ENCODE measurements at places on chromosomes 12 and 14.

DNA sequence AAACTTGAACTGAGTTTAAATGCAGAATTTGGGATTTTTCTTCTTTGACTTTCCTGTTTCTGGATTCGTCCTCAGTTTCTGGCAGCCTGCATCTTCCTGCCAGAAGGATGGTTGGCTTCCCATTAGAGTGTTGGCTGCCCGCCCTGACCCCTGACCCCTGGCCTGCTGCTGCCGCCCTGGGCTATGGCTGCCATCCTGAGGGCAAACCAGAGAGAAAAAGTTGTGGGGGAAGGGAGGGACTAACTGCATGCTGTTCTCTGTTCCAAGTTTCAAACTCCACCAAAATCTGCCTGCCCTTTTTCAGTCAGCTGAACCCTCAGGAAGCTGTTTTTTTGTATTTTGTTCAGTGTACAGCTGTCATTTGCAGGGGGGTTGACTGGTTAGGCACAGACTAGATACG lies 48.4 kb downstream of the FNTB start:
- no peak for DNase-seq

GRCh38 chr12:66058554-66058953 lies 72.0 kb downstream of the LLPH start:
- no peak for DNase-seq

GRCh38 chr12:43381879-43382278 lies 170.1 kb downstream of the ADAMTS20 start:
- DNase-seq, result no peak

DNA sequence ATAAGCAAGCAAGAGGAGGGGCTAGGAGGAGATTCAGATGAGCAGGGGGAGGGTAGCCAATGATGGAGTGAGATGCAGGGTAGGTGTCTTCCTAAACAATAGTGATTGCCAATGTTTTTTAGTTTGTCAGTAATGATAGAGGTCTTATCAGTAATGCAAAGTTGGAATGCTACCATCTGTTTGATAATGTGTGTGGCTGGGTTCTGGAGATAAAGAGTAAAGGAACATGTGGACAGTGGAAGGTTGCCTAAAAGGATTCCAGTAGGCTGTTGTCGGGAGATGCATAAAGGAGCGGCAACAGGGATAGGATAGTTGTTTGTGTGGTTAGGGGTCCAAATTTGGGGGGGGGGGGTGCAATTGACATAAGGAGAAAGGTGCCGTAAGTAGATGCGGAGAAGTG lies 52.5 kb downstream of the TESPA1 start:
- no peak for DNase-seq

GRCh38 chr12:66258011-66258410 lies 44.3 kb upstream of the HELB start:
- DNase-seq, result no peak

DNA sequence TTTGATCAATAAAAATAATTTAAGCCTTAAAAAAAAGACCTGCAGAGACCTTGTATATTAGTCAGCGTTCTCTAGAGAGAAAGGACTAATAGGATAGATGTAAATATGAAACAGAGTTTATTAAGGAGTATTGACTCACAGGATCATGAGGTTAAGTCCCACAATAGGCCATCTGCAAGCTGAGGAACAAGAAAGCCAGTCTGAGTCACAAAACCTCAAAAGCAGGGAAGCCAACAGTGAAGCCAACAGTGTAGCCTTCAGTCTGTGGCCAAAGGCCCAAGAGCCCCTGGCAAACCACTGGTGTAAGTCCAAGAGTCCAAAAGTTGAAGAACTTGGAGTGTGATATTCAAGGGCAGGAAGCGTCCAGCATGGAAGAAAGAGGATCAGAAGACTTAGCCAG lies 66.3 kb downstream of the TBX5 start:
- DNase-seq, result no peak

GRCh38 chr12:122227341-122227740 lies 1.5 kb upstream of the DIABLO start:
- DNase-seq, result no peak

- no peak for DNase-seq
Measured at GRCh38 chr12:39541471-39541870, 78.1 kb downstream of the ABCD2 start.

GRCh38 chr12:106085213-106085612 lies 53.5 kb downstream of the NUAK1 start:
- DNase-seq, result no peak

DNA sequence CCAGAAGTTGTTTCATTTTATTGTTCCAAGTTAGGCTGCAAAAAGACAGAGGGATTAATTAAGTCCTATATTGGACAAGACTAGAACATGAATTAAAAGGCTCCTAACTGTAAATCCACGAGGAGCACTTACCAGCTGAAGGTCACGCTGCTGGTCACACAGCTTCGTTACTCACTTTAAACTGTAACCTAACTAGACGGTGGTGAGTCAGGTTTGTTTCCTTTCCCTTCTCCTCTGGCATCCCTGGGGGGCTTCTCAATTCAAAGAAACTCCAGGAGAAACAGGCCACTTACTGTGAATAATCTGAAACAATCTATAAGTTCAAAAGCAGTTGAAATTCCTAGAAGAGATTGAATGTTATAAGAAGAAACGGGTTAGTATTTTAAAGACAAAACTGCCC lies 331.4 kb downstream of the BCAT1 start:
- DNase-seq, result no peak

- DNase-seq, result no peak
Measured at GRCh38 chr14:52365071-52365470, 51.0 kb downstream of the PTGER2 start.

DNA sequence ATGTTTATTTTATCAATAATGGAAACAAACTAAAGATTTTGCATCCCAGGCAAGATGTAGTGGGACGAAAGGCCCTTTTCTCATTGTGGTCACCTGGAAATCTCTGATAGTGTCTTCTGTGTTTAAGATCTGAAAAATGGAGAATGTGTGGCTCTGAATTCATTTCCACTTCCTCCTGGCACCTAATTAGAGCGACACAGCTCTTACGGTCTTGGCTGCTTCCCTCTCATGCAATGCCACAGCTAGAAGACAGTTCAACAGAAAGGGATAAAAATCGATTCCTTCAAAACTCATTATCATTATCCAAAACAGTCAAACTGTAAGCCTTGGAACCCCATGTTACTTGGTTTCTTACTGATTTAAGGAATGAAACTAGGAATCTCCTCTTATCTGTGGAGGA lies 9.3 kb downstream of the ST8SIA1 start:
- DNase-seq, result no peak

DNA sequence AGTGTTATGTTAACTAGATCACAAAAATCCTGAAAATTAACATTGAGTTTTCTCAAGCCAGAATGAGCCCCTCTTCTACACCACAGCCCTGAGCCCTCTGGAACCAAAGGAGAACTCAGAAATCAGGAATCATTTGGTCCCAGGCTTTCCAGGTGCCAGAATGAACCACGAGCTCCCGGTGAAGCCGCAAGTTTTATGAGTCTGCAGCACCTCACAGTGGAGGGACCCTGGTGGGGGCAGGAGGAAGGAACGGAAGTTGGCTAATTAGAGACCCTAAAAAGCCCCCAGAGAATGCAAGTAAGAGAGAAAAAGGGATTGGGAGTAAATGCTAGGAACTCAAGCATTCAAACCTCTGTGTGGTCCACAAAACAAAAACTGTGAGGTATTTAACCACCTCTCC lies 52.9 kb upstream of the BCL2L14 start:
- DNase-seq, result no peak

DNA sequence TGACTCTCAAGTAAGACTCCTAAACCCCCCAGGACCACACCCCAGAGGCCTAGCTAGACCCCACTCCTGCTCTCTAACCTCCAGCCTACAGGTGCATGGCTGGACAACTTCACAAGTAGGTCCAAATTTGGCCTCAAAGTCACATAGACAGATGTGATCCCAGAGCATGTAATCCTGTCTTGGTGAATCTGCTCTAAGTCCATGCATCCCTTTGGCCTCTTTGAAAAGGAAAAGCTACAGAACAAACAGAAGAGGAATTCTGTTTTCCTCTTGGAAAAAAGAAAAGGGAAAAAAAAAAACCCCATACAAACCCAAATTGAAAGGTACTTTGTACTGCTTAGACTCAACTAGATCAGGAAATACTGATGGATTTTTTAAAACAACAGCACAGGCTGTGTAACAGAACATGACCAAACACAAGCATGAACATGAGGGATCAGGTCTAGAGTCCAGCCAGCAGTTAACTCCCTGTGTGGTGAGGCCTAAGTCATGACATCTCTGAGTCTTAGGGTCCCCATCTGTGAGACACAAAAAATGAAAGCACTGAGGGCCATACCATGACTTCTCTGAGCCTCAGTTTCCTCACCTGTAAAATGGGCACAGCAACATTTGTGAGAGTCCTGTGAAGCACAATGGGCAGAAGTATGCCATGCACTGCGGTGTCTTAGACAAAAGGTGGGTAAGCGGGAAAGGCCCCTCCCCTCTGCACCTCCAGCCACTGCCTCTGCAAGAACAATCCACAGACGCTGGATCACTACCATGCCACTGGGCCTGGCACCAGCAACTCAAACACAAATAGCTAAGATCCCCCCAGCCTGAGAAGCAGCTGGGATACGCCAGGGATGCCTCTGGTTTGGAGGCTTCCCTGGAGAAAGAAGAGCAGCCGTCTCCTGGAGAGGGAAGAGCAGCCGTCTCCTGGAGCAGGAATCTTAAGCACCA lies 9.9 kb downstream of the PITPNM2 start:
- DNase-seq, result no peak

- no peak for DNase-seq
Measured at GRCh38 chr12:1380171-1380851, 214.1 kb downstream of the FBXL14 start.

DNA sequence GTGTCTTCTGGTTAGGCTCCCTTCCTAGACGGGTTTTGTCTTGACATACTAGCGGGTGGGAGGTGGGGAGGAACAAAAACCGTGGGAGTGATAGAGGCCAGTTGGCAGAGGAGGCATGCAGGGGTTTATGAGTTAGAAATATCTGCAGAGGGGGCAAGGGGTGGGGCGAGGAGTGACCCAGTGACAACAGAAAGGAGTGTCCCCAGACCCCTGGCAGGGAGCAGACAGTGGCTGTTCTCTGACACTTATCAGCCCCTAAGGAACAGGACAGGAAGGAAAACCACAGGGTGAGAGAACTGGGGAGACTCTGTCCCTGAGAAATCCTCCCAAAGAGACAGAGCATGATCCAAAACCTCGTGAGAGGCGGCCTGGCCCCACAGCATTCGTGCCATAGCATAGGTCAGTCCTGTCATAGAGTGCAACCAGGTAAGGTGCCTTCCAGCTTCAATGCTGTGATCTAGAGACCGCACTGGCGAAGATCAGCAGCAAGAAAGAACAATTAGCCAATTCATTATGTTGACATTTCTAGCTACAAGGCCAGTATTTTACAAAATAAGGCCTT lies 141.4 kb downstream of the CRADD start:
- DNase-seq, result no peak

- no peak for DNase-seq
Measured at GRCh38 chr12:116385486-116386217, 108.2 kb upstream of the MED13L start.

DNA sequence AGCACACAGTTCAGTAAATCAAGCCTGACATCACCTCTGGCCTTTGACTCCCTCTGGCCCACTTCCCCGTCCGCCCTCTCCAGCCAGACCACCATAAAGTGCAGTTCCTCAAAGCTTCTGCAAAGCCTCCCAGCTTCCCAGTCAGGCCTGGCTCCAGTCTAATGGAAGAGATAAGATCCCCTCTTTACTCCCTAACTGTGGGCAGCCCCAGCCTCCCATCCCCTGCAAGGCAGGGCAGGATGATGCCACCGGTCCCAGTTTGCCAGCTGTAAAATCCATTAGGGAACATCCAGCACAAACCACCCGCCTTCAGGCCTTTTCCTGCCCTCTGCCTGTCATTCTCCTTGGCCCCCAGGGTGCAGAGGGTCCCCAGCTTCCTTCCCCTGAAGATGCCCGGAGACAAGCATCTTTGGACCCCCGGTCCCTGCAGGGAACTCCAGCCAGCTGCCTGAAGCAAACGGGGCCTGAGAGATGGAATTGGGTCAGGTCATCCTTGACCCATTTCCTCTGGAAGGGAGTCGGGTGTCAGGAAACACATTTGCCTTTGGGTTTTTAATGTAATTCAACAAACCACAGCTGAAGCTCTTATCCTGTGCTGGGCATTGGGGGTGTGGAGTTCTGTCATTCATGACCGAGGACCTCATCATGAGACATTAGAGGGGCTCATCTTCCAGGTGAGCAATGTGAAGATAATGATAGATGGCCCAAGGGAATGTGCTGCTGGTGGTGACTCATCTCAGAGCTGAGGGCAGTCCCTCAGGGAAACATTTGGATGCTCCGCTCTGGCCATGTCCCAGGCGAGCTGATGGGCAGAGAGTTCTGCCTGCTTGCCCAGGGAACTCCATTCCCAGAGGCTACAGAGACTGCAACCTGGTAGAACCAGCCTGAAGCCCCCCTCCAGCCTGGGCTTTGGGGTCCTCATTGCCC lies 93.8 kb upstream of the CLMN start:
- no peak for DNase-seq

DNA sequence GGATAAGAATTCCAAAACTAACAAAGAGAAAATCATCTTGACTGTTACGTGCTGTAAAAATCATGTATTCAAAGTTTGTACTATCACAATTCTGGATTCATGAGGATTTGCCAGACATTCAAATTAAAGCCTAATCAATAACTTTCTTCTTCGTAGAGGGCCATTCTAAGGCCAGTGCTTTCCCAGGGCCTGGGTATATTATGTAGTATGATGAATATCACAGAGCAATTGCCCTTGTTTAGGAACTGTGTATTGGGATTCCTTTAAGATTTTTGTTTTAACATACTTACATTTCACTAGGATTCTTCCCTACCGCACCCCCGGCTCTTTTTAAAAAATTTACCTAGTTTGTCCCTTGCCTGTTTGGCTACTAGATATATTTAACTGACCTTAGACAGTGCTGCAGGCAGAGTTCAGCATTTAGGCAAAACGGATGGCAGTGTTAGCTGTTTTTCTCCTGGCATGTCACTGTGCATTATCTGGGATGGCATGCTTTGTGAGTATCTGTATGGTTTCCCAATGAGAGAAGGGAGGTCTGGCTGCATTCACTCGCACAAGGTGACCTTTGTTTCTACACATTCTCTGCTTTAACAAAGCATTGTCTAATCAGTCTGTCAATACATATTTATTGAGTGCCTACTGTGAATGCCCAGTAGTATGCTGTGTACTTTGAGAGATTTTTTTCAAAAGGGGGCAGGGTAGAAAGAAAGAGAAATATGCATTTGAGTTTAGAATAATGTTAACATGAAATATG lies 63.3 kb downstream of the ERC1 start:
- DNase-seq, result no peak

DNA sequence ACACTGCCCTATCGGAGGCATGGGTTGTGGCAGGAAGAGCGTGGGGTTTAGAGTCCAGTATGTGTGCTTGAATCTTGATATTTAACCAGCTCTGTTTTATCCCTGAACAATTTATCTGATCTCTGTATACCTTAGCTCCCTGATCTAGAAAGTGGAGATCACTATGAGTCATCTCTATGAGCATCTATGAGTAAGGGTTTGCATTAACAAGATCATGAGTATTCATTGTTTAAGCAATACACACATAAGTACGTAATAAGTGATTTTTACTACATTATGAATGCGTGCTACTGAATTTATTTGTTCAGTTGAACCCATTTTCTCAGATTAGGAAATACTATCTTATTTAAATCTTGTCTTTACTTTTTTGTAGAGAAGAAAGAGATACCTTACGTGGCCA lies 49.4 kb downstream of the GPATCH2L start:
- DNase-seq, result no peak

GRCh38 chr12:127362121-127362520 lies 904.8 kb upstream of the TMEM132C start:
- no peak for DNase-seq

GRCh38 chr14:89241257-89241656 lies 175.8 kb downstream of the FOXN3 start:
- DNase-seq, result no peak
